Neural progenitor cell (in vitro differentiated cells): ENCODE measurements at places on chromosomes 1 and 21.

- DNase-seq: no peak
These were observed 16.7 kb upstream of the PSMD4 start for GRCh38 chr1:151237678-151238466.

GRCh38 chr1:187588917-187589316 lies 760.2 kb downstream of the PLA2G4A start:
- no peak for DNase-seq

DNA sequence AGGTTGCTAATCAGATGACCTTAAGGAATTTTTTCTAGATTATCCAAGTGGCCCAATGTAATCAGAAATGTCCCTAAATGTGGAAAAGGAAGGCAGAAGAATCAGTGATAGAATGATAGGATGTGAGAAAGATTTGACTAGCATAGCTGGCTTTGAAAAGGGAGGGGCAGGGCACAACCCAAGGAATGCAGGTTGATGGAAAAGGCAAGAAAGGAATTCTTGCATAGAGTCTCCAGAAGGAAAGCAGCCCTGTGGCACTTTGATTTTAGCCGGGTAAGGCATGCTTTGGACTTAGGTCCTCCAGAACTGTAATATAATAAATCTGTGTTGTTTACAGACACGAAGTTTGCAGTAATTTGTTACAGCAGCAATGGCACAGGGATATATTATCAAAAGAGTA lies 375.7 kb upstream of the B3GALT2 start:
- DNase-seq: peak; percentile 26

DNA sequence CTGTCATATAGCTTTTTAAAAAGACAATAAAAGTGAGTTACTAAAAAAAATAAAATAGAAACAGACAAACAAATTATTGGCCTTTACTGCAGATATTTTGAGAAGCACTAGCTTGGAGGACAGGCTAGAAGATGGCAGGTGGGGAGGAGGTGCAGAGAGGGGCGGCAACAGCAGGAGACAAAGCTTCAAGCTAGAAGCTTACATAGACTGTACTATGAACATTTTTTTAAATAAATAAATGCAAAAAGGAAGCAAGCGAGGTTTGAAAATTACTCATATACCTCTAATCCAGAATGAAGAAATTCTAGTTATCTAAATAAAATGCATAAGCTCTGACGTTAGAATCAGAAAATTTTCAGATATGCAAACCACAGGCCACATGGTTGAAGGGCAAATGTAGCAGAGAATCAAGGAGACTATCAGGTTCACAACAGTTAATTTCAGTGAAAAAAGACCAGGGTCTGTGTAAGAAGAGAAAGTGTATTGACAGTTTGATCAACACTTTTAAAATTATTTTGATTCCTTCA lies 54.9 kb downstream of the NRIP1 start:
- no peak for DNase-seq

DNA sequence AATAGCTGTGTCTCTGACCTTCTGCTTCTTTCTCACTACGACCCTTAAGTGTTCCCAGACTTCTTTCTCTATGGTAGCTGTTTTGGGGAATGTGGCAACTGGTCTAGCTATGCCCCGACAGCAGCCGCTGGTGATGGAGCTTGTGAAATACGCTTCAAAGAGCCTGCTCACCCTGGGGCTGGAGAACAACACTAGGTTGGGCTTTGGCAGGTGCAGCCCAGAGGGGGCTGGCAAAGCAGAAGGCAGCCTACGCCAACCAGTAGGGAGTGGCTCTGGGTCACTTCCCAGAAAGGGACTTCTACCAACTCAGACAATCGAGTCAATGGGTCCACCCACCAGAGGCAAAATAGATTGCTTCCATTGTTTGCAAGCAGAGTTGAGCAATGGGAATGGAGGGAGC lies 262.8 kb downstream of the LMO4 start:
- DNase-seq: no peak
